Stimulated activated CD4-positive, alpha-beta T cell treated with anti-CD3 and anti-CD28 coated beads, Interleukin-4, amount 100 ng/mL, for 24 hours (primary cell): ENCODE measurements at places on chromosomes 16 and 17.
A peak's percentile ranks its signal among the peaks of the same experiment; 100 is the strongest.

DNA sequence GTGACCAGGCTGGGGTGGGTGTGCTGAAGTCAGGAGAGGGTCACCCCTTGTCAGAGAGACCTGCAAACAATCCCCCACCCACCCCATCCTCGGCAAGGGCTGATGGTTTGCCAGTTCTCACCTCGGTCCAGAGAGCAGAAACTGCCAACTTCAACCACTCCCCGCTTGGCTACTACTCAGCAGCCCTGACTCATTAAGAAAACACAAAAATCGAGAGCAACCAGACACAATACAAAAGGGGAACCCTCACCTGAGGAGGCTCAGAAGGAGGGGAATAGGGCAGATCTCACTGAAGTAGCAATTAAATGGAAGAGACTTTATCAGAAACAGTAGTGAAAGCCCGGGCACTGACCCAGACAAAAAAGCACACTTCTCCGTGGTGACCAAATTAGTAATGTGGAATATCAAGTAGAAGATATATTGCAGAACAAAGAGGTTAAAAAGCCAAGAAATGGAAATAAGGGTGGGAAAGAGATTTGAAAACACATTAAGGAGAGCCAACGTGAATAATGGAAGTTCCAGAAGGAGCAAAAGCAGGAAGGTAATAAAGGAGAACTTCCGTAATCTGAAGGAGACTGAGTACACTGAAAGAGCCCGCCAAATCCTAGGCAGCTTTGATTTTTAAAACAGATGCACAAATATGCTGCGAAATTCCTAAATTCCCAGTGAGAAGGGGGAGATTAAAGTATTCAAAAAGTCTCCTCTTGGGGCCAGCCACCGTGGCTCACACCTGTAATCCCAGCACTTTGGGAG, 23.6 kb downstream of the CENPV start:
- no peak for DNase-seq

GRCh38 chr16:70681382-70682238, 4.2 kb downstream of the MTSS2 start:
- no peak for DNase-seq

GRCh38 chr16:82177555-82177954, 7.5 kb upstream of the MPHOSPH6 start:
- no peak for DNase-seq

GRCh38 chr17:82843904-82844680, 4.3 kb upstream of the ZNF750 start:
- no peak for DNase-seq

GRCh38 chr16:78879011-78879410, 721.5 kb downstream of the MAF start:
- DNase-seq = no peak

- no peak for DNase-seq
These were observed 72.7 kb upstream of the MYOCD start for GRCh38 chr17:12592941-12593340.

DNA sequence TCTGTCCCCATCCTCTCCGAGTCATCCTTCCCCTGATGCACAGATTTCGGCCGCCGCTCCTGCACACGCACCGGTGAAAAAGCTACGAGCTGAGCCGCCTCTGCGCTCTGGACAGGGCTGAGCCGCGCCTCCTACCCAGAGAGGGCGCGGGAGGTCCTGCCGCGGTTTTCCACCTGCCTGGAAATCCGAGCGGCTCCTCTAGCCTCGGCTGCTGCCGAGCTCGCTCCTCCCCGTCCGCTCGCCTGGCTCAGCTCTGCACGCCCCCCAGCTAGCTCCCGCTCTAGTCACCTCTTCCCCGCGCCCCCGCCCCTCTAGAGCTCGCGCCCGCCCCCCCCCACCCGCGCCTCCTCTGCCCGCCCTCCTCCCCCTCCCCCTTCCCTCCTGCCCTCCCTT, 198 bp upstream of the SHISA9 start:
- no peak for DNase-seq

DNA sequence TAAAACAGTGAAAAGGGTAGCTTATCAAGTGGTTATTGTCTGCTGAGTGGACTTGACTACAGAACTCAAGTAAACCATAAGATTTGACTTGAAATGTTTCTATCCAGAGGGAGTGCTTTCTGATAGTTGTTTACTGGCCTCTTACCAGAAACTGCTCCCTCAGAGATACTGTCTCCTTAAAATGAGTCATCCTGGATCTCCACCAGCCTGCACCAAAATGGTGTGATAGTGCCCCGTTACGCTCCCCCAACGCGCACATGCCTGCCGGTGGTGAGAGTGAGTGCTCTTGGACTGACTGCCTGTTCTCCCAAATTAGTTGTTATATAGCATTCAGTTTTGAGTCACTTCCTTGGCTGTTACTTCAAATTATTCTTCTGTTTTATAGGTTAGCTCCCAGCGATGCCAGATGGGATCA, 22.9 kb downstream of the PRCD start:
- DNase-seq = no peak

- peak; percentile 34 for DNase-seq
These were observed 5.2 kb upstream of the TSPOAP1 start for GRCh38 chr17:58333736-58334207.

GRCh38 chr16:88083582-88083981, 132.3 kb downstream of the BANP start:
- no peak for DNase-seq

DNA sequence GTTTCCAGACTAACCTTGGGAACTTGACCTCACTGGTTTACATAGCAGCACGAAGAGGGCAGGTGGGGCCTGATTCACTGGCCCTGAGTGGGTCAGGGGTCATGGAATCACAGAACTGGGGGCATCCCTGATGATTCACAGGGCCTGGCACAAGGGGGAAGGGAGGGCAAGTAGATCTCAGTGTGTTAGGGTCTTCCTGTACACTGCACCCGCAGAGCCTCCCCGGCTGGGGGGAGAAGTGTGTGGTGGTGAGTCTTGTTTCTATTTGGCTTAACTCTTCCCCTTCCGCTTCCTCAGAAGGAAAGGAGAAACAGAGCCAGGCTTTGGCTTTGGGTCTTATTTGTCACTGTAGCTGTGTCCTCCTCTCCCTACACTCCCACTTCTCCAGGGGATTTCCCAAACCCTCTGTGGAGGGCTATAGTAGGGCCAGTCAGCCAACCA, 3.7 kb downstream of the STARD3 start:
- DNase-seq = no peak

DNA sequence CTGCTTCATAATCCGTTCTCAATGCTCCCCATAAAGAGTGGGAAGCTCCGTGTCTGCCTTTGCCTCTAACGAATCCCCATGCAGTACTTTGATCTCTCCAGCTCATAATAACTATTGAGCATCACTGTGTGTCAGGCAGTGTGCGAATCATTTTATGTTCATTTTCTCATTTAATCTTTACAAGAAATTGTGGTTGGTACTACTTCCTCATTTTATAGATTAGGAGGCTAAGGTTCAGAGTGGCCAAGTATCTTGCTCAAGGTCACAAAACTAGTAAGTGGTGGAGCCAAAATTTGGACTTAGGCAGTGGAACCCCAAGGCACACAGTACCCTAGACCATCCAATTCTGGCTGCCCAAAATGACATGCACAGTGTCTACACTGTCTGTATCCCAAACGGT, 44.8 kb downstream of the ABCC12 start:
- no peak for DNase-seq

DNA sequence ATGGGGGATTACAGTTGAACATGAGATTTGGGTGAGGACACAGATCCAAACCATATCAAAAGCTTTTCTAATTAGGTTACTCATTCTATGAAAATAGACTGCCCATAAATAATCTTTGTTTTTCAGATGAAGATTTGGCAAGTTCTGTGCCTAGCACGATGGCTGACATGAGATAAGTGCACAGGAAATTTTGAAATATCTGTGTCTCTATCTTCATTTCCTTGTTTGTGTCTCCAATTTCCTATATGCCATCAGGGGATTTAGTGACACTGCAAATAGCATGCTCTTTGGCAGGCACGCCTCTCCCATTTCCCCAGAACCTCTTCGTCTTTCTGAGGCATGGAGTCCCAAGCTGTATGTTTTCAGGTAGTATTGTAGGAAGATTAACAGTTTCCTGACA, 544.6 kb downstream of the CDH13 start:
- DNase-seq = no peak

DNA sequence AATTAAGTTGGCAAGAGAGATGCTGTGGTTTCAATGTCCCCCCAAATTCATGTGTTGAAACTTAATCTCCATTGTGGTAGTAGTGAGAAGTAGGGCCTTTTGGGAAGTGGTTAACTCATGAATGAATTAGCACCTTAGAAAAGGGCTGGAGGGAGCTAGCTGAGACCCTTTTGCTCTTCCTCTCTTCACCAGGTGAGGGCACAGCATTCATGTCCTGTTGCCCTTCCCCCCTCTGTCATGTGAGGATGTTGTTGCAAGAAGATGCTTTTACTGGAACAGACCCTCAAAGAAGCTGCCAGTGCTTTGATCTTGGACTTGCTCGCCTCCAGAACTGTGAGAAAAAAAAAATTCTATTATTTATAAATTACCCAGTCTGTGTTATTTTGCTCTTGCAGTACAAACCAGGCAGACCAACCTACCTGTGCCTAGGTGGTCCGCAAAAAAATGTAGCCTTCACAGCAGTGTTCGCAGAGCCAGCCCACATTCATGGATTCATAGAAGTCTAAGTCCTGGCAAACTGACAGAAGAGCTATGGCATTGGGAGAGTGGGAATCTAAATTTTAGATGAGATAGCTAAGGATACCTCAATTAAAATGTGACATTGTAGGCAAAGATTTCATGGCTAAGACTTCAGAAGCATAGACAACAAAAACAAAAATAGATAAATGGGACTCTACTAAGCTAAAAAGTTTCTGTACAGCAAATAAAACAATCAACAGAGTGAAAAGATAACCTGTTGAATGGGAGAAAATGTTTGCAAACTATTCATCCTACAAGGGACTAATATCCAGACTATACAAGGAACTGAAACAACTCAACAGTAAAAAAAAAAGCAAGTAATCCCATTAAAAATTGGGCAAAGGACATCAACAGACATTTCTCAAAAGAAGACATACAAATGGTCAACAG, 32.0 kb upstream of the ABCA5 start:
- no peak for DNase-seq

DNA sequence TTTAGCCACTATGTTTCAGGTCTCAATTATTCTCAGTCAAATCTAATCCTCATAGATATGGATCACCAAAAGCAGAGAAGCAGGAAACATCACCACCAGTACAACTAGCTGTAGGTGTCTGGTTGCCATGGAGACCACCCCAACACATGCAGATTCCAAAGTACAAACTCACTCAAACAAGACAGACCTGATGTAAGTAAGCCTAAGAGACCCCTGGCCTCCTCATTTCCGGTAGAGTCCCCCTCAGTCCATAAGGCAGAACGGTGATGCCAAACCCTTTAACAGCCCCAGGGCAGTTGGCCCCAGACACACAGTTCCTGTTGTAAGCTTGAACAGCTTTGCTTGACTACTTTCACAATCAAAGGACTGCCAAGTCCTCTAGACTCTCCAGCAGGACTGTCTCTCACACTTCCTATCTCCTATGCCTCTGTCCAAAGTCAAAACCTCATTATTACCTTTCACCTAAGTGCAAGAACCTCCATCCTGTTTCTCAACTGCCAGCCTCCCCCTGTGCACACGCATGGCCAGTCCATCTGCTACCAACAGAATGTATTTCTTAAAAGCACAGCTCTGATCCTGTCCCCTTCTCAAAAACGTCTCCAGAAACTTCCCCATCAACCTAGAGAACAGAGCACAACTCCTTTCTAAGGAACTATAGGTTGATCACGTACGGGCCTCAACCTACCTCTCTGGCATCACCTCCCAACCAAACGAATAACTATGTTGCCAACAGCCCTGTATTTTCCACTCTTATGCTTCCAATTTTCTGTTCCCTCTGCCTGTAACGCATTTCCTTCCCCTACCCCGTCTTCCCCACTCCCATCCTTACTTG, 23.9 kb downstream of the SLC39A11 start:
- no peak for DNase-seq

DNA sequence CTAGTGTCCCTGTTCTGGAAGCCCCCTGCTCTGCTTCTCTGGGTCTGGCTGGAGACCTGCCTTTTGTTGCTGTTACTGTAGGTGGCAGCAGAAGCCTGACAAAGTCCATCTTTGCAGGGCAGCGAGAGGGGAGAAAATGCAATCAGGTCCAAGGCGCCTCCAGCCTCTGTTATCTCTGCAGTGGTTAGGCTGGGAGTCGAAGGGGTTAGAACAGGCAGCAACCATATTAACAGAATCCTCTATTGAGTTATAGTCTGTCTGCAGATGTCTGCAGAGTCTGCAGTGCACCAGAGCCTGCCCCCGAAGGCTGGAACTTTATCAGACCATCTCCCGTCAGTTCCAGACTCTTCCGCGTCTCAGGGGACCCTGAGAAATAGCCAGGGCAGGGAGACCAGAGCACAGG, 404.9 kb upstream of the EEF2KMT start:
- no peak for DNase-seq

DNA sequence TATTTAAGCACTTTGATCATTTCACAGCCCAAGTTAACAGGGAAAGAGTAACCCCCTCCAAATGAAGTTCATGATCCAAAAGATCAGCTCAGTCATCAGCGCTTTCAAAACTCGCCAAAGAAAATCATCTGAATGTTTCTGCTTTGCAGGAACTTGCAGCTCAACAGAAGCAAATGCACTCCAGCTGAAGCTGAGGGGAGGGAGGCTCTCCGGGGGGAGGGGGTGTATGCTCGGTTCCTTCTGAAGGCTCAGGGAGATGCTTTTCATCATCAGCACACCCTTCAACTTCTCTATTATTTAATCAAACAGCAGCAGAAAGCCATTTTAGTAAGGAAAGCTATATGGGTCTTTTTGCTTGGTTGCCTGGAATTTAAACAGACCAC, 24.4 kb upstream of the ERN1 start:
- DNase-seq = no peak

DNA sequence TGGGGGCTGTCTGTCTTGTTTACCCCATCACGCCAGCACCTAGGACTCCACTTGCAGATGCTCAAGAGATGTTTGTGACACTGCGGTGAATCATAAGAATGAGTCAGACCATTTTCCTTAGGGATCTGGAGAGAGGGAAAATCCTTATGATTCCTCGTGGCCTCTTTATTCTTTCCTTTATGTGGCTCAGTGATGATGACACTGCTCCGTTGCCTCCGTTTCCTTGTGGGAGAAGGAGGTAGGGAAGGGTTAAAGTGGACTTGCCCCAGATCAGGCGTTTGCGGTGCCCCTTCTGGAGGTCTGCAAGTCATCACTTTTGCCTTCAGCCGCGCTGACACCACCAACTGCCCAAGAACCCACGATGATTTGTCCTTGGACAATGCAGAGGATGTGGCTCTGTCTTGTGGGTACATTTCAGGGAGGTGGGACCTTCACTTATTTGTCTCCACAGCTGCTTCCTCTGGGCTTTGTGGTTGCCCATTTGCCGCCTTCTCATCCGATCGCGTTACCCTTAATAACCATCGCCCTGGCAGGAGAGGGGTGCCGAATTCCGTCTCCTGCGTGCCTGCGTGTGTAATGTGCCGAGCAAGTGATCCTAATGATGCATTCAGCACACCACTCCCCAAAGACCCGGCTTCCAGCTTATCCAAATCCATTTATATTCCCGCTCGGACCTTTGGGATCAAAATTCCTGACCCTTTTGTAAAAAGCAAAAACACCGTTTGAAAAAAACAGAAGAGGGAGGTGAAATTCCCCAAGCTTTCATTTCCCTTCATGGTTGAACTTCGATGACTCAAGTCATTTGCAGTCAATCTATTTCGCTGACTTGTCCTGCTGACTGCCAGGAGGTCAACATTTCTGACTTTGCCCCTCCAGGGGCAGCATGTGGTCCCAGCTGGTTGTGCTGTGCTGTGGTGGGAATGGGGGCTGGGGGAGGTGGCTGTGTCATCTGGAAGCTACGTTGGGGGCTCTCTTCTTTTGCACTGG, 87.2 kb upstream of the IRX3 start:
- no peak for DNase-seq
